ENCODE measurements at places on chromosomes 13 and 19. TPM values are rescaled to one million over a fixed set of nuclear protein-coding genes. Genes with fewer than 3 reads are reported as not detected.

DNA sequence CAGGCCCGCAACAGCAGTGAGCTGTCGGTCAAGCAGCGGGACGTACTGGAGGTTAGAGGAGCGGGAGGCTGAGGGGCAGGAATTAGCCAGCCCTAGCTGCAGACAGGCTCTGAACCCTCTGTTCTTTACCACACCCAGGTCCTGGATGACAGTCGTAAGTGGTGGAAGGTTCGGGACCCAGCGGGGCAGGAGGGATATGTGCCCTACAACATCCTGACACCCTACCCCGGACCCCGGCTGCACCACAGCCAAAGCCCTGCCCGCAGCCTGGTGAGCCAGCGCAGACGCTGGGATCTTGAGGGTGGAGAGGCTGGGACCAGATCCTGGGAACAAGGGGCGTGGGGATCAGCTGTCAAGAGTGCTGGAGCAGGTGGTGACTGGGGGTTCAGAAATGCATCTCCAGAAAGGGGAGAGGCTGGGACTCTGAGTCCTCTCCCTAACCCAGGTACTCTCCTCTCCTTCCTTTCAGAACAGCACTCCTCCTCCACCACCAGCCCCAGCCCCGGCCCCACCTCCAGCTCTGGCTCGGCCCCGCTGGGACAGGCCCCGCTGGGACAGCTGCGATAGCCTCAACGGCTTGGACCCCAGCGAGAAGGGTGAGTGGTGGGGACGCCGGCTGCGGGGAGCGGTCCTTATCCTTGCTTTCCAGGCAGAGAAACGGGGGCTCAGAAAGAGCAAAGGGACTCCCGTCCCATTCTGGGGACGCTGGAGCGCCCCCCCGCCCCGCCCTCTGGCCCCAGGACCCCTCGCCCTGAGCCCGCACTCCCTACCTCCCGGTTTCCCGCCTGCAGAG lies 10.4 kb downstream of the EPS8L1 start:
- no peak for DNase-seq

- DNase-seq: no peak
Measured at GRCh38 chr13:110416131-110417025, 109.3 kb downstream of the COL4A2 start.

The FXYD3 gene
- 379 TPM for total RNA-seq

The NLRP4 gene
- total RNA-seq: not detected

The TEX101 gene
- not detected for total RNA-seq

The CACNG6 gene
- total RNA-seq: 1.4 TPM

The HOMER3 gene
- total RNA-seq: 29.5 TPM

The ATP8A2 gene
- not detected for total RNA-seq

The TBCB gene
- total RNA-seq: 102 TPM

The GNA15 gene
- total RNA-seq: 153 TPM

All from esophagus squamous epithelium (tissue), 5 donors.